Chondrocyte (in vitro differentiated cells): ENCODE measurements at places on chromosomes 5 and 9. TPM values are rescaled to one million over a fixed set of nuclear protein-coding genes. Genes with fewer than 3 reads are reported as not detected.

- DNase-seq: no peak
Observed at GRCh38 chr5:180540050-180540694, 46.0 kb downstream of the CNOT6 start.

GRCh38 chr5:65970481-65971367, 44.3 kb downstream of the ERBIN start:
- DNase-seq: no peak

DNA sequence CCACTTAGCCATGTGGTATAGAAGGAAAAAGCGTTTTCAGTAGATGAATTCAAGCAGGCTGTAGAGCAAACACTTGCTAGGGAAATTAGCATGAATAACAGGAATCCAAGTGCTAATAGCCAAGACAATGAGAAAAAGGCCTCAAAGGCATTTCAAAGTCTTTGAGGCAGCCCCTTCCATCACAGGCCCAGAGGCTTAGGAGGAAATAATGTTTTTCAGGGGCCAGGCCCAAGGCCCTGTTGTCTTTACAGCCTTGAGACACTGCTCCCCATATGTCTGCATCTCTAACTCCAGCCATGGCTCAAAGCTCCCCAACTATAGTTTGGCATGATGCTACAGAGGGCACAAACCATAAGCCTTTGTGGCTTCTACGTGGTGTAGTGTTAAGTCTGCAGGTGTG, 563.5 kb downstream of the TAF11L14 start:
- DNase-seq: no peak

GRCh38 chr9:100729336-100729895, 151.5 kb downstream of the CAVIN4 start:
- no peak for DNase-seq

- DNase-seq: no peak
Observed at GRCh38 chr9:125851979-125852378, 104.8 kb downstream of the PBX3 start.

DNA sequence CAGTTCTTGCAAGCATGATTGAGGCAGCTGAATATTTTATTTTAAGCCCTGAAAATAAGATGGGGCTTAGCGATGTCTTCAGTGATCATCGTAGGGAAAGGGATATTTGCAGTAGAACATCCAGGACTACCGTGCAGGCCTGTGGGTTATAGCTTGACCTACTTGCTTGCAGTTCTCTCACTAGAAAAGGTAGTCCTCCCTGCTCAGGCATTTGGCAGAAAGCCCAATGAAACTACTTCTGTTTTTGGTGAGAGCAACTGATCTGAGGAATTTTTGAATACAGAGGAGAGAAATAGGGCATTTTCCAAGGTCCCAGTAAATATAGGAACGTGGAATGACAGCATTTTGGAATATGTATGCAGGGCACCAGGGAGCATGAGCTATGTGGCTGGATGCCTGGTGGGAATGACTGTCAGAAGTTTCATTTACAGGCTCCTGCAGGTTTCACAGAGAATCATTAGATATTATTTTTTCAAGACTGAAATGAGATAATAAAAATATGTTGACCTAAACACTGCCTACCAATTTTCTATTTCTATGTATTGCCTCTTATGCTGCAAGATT, 417.9 kb upstream of the ACTBL2 start:
- no peak for DNase-seq

SLC22A4 gene
- total RNA-seq: 4.2 to 5.4 TPM (median 4.8 TPM) in 3 replicates

- DNase-seq: no peak
Observed at GRCh38 chr5:96043446-96043845, 81.8 kb upstream of the ELL2 start.

DNA sequence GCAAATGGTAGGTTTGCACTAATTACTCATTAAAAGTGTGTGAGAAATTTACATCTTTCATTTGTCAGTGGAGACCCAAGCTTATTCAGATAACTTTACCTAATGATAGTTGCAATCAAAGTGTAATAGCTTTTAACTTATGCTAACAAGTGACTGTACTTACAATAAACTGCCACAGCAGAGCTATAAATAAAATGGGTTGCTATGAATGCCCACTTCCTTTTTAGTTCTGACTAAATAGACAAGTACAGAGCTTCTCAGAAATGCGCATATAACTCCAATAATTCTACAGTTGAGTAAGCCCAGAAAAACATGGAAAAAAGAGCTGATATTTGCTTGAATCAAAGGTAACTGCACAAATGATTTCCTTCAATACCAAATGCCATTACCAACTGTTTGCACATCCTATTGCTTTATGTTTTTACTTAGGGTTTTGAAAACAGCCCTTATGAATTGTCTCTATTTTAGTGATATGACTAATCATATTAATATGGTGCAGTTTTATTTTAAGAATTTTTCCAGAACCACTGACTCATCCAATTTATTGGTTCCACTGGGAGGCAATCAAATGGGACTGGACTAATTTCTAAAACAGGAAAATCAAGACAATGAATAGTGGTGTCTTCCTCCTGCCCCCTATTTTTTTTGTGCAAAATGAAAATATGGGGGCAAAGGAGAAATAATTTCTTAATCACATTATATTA, 84.1 kb downstream of the PPP2R2B start:
- DNase-seq: no peak

SV2C gene
- 0.02 TPM in 1 of 3 replicates, not detected in the others for total RNA-seq

SGCD gene
- 8.1 to 27.7 TPM (median 8.4 TPM) in 3 replicates for total RNA-seq

DNA sequence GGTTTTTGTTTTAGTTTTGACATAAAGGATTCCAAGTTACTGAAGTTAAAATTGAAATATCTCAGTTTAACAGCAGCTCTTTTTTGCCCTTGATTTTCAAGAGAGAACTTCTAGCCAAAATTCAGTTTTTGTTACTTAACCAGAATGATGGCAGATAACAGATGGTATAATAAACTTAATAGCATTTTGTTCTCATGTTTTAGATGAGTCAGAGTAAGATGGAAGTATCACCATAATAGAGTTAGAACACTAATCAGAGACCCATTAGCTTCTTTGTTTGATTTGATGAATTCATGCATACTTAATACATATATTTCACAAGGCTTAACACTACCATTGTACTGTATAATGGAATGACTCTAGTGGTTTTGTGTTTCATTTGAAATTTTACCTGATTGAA, 11.9 kb downstream of the ZCCHC9 start:
- DNase-seq: no peak

PLPP7 gene
- total RNA-seq: 1.1 to 2.3 TPM (median 1.5 TPM) in 3 replicates
